NCI-H524 (cell line): ENCODE measurements at places on chromosomes 3 and 15.

DNA sequence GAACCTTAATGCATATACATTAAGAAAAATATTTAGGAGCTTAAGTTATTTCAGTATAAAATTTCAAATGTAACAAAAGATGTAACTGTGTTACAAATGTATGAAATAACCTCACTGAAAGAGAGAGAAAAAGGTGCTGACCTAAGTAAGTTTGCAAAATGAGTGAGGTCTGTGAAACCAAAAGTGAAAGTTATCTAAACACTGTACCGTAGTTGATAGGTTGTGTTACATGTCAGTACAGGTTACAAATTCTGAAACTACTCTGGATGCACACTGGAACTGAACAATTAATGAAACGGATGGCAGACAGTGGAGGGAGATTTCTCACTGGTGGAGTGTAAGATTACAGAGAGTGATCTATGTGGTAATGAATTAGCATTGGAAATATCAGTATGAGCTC is 420.7 kb downstream of the ZNF385D start:
- no peak for DNase-seq

GRCh38 chr3:99839613-99840012 is 22.0 kb downstream of the CMSS1 start:
- no peak for DNase-seq

- no peak for DNase-seq
Measured at GRCh38 chr3:114494498-114494897, 200.7 kb downstream of the TIGIT start.

GRCh38 chr3:159950156-159950898 is 38.3 kb upstream of the IL12A start:
- DNase-seq: no peak

DNA sequence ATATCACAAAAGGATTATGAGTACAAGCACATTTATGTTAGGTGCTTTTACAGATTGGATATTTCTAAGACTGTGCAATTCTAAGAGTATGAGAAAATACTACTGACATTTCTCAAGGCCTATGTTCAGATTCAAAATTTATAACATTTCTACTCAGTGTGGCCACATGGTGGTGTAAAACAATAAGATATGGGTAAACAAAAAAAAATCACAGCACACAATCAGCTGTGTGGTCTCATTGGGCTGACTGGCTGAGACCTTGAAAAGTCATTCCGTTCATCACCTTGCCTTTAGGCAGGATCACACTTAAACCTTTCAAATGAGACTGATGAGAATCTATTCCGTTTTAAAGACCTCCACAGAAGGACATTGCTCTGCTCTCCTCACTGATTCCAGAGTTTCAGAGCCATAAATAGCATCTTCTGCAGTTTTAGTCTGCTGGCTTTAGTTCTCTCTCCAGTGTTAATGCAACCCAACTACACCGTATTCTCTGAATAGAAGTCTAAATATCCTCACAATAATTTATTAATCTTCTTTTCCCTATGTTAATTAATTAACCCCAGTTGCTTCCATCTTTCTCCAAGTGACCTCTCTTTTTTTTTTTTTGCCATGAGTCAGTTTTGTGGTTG is 158.2 kb downstream of the SPATA16 start:
- no peak for DNase-seq

GRCh38 chr15:68315495-68316031 is 38.0 kb downstream of the FEM1B start:
- DNase-seq: no peak

DNA sequence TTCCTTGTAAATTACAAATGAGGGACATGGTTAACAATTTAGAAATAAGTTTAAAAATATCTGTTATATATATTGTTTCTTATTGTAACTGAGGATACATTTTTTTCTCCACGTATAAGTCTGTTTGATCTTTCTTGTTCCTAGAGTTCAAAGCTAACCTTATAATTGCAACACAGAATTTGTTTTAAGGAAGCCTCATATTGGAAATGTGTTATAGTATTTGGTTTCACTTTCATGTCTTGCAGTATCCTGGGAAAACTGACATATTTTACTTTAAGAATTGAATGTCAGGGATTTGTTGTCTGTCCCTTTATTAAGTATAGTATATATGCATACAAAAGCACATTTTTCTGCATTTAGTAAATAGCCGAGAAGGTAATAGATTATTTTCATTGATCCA is 23.5 kb upstream of the NIT2 start:
- no peak for DNase-seq

GRCh38 chr15:94234300-94234699 is 2.9 kb downstream of the MCTP2 start:
- no peak for DNase-seq

GRCh38 chr15:70166506-70167087 is 68.9 kb upstream of the TLE3 start:
- no peak for DNase-seq

GRCh38 chr3:158165141-158165655 is 55.3 kb downstream of the RSRC1 start:
- no peak for DNase-seq
